ENCODE measurements at places on chromosomes 1 and 21.

DNA sequence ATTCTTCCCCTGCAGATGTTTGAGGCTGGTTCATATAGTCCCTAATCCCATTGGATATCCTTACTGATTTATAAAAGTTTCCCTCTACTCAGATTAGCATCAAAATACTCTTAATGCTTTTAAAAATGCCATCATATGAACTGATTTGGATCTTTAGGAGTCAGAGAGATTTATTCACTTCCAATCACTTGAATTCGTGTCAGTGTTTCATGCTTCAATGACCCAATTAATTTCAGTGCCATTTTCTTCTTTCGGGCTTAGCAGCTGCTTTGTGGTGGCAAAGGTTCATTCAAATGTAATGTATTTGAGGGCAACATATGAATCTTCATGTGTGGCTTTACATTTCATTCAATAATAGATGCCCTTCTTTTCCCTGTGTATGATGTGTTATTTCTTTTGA, 2.2 kb upstream of the TSEN15 start:
- no peak for DNase-seq

- DNase-seq, result no peak
These were observed 8.3 kb downstream of the TTLL10 start for GRCh38 chr1:1181938-1182410.

GRCh38 chr21:35468991-35469390, 419.9 kb upstream of the RUNX1 start:
- no peak for DNase-seq

- DNase-seq, result no peak
These were observed 148.6 kb downstream of the C1orf21 start for GRCh38 chr1:184535191-184535970.

DNA sequence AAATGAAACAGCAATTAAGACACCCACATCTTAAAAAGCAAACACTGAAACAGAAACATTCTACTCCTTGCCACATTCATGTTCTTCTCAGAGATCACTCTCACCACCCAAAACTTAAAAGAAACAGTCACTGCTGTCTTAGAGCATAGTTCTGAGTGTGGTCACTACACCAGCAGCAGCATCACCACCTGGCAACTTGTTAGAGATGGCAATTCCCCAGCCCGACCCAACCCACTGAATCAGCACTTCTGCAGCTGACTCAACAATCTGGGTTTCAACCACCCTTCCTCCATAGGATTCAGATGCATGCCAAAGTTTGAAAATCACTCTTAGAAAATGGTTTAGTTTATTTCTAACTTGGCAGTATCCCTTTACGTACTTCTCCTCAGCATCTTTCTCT, 126.1 kb downstream of the CDC42BPA start:
- no peak for DNase-seq

- DNase-seq, result no peak
These were observed 2.9 kb downstream of the VANGL2 start for GRCh38 chr1:160403244-160403643.

- DNase-seq, result no peak
These were observed 42.1 kb upstream of the LAX1 start for GRCh38 chr1:203722909-203723308.
